Activated effector memory CD4-positive, alpha-beta T cell treated with anti-CD3 and anti-CD28 coated beads, Interleukin-2, amount 50 U/mL, for 16 hours (primary cell): ENCODE measurements at places on chromosomes 1 and 21.

DNA sequence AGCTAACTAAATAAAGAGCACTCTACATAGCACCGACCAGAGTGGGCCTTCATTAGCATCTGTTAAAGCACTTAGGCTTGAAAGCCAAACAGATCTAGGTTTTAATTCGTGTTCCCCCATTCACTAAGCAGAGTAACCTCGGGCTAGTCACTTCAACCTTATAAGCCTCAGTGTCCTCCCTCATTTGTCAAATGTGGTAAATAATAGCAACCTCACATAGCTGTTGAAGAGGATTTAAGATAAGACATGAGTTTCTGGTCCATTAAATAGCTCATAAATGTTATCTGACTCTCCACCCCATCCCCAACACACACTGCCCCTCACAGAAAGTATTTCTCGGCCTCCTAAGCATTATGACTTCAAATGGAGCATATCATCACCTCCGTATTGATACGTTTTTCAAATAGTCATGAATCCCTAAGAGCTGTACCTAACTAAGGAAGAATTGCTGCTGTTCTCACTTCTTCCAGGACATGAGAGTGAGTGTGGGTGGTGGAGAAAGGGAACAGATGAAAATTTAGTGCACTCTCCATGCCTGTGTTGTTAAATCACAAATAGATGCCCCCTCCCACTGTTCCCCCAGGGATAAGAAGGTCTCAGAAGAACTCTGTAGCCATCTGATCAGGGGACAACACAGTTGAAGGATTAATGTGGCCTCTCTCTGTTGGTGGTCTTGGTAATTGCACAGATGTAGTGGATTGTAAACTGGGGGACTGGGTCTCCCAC is 47.6 kb downstream of the PLPP3 start:
- no peak for DNase-seq

DNA sequence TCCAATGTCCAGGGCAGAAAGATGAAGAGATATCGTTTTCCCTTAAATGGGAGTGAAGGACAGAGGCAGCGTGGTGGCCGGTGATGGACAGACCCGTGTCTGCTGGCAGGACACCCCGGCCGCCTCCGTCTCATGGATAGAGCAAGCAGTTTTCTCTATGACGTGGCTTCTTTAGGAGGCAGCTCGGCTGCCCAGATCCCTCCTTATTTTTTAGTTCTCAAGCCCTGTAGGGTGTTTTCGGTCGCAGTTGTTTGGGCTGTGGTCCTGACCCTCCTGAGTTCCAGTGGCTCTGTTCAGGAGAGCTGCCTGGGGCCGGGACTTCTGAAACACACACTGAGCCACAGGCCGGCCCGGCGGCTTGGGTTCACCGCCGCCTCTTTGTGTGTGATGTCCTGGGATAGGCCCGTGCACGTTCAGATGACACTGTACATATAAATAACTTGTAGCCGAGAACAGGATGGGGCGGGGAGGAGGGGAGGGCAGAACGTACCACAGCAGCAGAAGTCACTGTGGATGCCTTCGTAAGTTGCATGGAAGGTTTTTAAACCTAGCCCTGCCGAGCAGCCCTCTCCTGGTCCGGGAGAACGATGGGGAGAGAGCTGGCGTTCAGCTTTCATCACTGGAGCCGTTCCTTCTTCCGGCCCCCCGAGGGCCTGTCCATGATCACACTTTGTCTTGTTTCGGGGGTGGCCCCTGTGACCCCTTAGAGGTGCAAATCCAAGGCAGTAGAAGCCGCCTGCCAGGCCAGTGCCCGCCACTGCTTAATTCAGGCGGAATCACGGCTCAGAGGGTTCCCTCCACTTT is 65.2 kb downstream of the SIK1 start:
- DNase-seq = peak; percentile 73

DNA sequence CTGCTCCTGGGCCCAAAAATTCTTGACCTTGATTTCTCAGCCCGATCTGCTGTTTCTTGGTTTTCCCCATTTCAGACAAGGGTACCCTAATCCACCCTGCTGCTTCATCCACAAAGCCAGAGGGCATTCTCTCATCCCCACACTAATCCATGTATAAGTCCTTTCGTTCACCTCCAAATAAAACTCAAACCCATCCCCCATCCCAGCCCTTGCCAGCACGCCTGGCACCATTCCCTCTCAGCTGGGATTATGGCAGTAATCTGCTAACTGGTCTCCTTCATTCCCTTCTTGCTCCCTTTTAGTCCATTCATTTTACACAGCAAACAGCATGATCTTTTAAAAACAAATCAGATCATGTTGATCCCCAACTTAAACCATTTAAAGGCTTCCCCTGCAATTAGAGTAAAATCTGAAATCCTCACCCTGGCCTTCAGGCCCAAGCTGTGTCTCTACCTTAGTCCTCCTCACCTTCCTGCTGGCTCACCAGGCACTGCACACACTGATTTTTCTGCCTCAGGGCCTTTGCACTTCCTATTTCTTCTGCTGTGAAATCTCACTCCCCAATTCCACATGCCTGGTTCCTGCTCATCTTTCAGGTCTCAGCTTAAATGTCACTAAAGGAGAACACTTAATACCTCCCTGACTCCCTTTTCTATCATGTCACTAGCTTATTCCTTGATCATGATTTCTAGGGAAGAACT is 12.2 kb upstream of the TRNP1 start:
- DNase-seq = no peak

DNA sequence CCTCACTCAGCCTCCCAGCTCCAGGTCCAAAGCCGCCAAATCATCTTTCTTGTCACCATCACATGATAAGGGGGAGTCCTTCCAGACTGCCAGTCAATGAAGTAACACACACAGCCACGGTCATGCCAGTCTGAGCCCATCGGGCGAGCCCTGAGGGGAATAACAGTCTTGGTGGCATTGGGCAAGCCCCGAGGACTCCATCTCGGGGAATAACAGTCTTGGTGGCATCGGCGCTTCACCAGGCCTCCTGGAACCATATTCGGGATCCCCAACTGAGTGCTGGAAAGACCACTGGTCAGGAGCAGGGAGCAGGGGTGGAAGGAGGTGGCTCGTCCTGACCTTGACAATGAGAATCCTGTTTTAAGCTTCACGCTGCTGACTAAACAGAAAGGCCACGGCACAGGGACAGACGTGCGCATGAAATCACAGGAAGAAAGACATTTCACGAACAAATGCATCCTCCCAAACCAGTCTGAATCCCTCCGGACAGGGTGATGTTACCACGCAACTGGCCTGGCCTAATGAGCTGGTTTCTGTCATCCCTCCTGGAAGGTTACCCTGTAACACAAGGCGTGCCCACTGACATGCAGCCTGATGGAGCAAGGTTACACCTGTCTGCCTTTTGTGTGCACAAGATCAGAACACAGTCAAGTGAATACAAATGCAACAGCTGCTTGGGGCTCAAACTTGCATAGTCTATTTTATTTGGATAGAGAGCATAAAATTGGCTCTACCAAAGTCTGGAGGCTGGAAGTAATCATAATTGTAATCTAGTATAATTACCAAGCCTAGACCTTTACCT is 517.4 kb downstream of the KIF26B start:
- DNase-seq = no peak

GRCh38 chr1:163240705-163241104 is 38.0 kb upstream of the RGS5 start:
- DNase-seq = no peak

- DNase-seq = no peak
Measured at GRCh38 chr21:36437745-36438128, 42.2 kb downstream of the CLDN14 start.

DNA sequence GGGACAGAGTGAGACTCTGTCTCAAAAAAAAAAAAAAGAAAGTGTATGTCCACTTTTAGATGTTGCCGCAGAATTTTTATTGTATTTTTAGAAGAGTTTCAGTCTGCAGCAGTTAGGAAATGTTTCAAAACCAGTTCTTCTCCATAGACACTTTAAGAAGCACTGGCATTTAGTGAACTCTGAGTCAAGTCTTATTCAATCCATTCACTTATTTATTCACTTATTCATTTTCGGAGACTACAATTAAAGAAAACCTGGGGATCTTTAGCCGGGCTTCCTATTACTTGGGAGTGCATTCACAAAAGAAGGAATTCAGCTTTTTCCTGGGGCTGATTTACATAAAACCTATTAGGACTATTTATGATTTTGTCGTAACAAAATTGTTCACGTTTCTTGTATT is 12.3 kb downstream of the RCAN3 start:
- no peak for DNase-seq

DNA sequence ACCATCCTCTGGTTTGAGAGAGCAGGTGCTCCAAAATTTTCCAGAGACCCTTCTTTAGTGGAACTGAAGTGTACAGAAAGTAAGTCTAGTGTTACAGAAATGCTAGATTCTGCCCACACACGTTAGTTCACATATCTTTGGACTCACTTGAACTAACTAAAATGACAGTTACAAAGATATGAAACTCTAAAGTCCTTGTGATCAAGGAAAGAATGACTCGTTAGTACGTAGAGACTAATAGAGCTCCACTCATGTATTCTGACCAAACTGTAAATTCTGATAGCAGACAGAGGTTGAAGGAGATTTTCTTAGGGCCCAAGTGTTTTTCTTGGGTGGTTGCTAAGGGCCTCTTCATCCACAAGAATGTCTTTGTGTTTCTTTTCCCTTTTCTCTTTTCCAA is 491.5 kb upstream of the B3GALT2 start:
- no peak for DNase-seq

GRCh38 chr1:183191833-183192232 is 5.8 kb downstream of the LAMC2 start:
- no peak for DNase-seq

DNA sequence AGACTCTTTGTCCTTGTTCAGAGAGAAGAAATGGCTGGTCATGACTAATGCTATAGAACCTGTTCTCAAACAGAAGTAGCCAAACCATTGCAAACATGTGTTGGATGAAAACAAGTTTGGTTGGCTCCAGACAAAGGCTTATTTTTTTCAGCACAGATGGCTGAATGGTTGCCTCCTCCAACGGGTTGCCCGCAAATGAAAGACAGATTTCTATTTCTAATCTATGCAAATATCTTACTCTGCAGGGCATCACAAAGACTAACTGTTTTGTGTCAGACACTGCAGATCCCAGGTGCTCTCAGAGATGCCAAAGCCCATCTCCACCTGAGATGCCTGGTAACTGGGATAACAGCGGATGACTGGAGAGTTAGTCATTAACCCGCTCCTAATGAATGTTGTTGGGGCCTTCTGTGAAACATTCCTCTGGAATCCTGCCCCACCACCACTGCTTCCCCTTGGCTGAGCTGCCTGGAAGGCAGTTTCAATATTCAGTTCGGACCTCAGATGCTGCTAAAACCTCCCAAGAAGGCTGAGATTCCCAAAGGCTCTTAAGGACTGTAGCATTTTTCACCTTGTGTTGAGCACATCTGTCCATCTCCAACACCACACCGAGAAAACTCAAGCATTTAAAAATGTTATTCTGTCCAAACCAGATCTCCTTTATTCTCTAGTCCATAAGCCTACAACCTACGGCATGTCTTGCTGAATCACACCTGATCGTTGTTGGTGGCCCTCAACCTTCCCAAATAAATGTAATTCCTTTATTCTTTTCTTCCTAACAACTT is 104.4 kb downstream of the PTPN14 start:
- DNase-seq = no peak

- no peak for DNase-seq
Measured at GRCh38 chr21:33840771-33841170, 74.8 kb downstream of the ATP5PO start.

GRCh38 chr1:45009956-45010854 is 919 bp downstream of the HECTD3 start:
- peak; percentile 78 for DNase-seq

DNA sequence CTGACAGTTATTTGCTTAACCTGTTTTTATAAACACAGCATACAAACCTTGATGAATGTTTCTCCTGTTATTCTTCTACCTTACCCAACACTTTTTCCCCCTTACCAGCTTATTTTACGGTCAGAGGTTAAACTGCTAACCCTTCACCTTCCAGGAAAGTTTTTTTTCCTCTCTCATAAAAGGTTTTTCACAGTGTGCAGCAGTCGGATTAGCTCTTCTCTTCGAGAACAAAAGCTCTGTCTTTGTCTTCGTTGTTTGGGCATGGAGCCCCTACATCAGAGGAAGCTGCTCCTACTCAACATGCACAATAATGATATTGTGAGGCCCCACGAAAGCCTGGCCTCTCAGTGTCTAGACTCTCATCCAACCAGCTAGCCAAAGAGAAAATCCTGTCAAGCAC is 42.0 kb downstream of the DENND1B start:
- no peak for DNase-seq

DNA sequence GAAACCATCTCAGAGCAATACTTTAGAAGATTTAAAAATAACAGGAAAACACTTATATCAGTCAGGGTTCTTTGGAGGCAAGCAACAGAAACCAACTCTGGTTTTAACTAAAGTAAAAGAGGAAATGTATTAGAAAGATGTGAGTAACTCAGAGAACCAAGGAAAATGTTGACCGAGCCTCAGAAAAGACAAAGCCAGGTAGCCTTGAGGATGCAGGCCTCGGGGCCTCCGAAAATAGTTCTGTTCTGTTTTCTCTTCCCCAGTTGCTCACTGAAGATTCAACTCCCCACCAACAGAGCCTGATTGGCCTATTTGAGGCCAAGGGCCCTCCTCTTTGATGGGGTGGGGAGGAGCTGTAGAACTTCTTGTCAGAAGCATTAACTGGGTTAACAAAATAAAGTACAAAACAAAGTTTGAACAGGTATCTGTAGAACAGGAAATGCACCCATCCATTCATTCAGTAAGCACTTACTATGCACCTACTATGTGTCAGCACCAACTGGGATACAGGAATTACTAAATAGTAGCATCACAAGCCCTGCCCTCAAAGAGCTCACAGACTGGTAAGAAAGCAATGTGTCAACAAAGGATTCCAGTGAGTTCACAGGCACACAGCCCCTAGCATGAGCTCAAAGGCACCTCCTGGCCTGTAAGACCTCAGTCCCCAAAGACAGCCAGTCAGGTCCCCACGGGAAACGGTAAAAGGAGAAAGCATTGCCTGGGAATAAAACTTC is 12.6 kb downstream of the SLAMF8 start:
- DNase-seq = no peak

GRCh38 chr1:110519125-110519810 is at the start of gene KCNA10:
TSS of gene KCNA10 (minus strand) at chr1:110519175. CDS start at chr1:110518787, 388 bp downstream.
- no peak for DNase-seq

GRCh38 chr1:8463144-8463927 is 145.4 kb downstream of the SLC45A1 start:
- no peak for DNase-seq

GRCh38 chr1:109759513-109760334 is 4.0 kb downstream of the EPS8L3 start:
- peak; percentile 33 for DNase-seq
